ENCODE measurements at places on chromosomes 5 and 9.

DNA sequence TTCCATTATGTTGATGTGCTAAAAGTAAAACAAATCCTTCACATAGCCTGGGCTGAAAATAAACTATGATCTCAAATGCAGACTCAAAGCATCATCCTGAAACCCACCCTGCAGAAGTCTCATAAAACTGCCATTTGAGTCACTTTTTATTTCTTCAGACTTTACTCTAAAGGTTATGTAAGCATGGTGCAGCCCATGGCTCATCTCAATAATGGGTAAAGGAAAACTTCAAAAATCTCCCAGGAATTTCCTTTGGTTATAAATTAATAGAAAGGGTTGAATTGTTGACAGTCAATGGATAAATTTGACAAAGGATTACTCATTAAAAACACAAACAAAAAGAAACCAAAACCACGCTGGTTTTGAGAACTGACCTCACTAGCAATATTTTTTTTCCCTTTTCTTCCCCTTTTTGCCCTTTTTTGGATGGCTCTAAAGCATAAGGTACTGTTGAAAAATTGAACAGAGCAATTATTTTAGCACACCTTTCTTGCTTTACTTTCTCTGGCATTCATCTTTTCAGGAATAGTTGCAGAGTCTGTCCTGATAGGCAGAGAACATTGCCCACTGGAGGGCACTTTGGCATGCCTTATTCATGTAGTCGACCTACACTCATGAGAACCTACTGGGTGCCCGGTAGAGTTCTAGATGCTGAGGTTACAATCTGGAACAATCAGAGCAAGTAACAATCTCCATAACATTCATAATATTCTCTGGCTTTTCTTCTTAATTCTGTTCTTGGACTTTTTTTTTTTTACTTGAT lies 191.4 kb downstream of the TMEM167A start:
- no peak for DNase-seq

DNA sequence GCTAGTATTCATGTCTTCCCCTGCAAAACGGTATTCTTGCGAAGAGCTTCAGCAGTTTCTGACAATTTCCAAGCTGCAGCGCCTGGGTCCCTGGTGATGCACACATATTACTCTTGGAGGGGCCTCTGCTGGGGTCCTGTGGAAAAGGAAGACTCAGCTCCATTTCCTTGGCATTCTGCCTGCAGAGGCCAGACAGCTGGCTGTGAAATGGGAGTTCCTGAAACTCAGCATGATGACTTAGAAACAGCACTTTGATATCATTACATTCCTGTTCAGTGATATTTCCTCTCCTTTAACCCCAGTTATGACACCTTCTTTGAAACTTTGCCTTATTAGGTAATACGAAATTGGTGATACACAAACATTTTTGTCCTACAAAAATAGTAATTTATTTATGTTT lies 98.5 kb downstream of the APBA1 start:
- no peak for DNase-seq

DNA sequence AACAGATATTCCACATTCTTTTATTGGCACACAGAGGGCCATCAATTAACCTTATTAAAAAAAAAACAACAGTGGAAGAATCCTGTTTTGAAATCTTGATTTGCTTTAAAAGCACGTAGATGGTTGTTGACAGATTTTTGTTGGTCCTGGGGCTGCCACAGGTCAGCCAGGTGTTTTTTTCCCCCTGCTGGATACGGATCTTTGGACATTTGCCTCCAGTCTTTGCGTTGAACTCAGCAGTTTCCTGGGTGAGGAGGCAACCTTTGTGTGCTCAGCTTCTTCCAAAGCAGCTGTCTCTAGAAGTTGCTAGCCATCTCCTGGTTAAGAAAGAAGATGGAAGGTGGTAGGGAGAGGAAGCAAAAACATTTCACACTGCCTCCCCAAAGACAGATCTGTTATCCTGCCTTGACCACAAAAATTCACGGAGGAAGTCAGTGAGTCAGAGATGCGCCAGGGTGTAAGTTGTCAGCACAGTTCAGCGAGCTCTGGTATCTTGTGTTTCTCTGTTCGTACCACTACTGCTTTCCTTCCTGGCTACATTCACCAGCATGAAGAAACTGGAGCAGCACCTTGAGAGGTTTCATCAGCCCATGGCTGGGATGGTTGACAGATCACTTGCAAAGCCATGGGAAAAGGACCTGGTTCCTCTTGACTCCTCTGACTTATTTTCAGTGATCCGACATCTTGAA lies 207.3 kb downstream of the ARHGAP26 start:
- DNase-seq = peak; percentile 32

- no peak for DNase-seq
These were observed 1118.6 kb upstream of the DMAC1 start for GRCh38 chr9:8917956-8918739.

DNA sequence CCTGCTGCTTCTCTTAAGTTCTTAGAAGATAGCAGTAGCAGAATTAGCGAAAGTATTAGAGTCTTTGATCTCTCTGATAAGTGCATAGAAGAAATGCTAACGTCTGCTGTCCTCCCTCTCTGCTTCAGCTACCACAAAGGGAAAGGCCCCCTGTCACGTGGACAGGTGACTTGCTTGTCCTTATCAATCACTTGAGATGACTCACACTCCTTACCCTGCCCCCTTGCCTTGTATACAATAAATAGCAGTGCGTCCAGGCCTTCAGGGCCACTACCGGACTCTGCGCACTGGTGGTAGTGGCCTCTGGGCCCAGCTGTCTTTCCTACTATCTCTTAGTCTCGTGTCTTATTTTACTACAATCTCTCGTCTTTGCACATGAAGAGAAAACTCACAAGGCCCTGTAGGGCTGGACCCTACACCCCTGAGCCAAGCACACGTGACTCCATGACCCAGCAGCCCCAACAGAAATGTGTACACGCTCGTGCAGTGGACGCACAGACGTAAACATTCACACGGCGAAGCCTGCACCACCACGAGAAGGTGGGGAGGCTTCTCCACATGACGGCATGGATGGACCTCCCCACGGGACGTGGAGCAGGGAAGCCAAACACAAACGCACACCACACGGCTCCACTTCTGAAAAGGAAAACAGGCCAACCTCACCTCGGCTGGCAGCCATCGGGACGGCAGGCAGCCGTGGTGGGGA lies 38.3 kb downstream of the PNPLA7 start:
- no peak for DNase-seq

GRCh38 chr9:125784286-125785049 lies 37.3 kb downstream of the PBX3 start:
- DNase-seq = no peak

DNA sequence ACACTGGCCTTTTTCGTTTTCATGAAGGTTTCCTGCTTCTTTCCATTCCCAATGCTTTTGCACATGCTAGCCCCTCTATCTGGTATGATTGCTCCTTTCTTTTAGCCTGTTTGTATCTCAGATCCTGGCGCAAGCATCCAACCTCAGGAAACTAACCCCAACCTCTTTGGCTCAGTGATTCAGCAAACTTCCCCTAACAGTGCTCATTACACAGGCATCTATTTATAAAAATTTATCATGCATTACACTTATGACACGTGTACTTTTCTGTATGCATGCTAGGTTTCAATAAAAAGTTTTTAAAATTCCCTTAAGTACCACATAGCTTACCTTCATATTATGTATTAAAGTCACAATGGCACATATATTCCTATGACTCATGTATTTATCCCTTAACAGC lies 218.9 kb downstream of the EPB41L4A start:
- DNase-seq = no peak

GRCh38 chr5:159971038-159971437 lies 37.9 kb upstream of the TTC1 start:
- no peak for DNase-seq

DNA sequence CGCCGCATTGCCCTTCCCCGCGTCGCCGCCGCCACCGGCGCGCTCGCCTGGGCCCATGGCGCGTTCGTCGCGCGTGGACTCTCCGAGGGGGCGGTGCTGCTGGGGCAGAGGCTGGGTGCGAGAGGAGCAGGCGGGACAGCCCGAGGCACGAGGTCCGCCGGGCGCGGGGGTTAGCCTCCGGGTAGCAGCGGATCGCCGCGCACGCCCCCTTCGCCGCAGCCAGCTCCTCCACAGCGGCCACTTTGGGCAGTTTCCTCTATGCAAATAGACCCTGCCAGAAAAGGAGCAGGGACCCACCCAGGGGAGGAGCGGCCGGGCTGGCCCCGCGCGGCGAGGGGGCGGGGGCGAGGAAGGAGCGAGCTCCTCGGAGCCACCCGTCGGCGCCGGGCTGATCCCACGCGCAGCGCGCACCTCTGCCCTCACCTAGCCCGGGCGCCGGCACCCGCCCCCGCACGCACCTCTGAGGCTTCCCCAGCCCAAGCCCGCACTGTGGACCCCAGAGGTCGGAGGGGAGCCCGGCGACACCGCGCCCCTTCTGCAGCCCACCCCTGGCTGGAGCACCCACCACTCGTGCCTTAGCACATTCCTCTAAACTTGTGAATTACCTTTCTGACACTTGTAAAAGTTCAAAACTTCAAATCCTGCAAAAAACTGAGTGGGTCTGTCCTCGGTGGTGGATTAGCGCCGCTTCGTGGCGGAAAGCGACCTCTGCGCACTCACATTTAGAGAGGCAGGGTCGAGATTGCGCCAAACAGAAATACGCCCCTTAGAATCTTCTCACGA lies at the start of gene COL23A1:
TSS of gene COL23A1 (minus strand) at position 253 of the 783 bp plus-strand sequence.
- peak; percentile 12 for DNase-seq

DNA sequence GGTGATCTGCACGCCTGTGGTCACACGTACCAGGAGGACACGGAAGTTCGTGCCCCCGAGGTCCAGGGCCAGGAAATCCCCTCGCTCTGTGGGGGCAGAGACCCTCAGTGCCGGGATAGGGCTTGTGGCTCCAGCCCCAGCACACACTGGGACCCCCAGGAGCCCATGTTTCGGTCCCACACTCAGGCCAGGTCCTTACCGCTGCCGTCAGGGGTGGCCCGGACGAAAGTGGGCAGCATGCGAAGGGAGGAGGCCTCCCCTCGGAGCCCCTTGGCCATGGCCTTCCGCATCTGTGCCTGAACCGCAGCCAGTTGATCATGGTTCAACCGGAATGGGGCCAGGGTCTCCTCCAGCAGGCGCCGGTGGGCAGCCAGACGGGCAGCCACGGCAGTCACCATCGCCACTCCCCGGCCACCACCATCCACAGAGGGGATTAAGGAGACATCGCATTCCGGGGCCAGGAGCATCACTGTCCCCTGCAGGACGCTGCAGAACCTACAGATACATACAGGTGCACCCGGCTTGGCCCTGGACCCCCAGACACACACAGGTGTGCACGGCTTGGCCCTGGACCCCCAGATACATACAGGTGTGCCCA lies 11.8 kb downstream of the HK3 start:
- no peak for DNase-seq

- DNase-seq = no peak
These were observed 24.1 kb upstream of the TNC start for GRCh38 chr9:115142090-115142489.

DNA sequence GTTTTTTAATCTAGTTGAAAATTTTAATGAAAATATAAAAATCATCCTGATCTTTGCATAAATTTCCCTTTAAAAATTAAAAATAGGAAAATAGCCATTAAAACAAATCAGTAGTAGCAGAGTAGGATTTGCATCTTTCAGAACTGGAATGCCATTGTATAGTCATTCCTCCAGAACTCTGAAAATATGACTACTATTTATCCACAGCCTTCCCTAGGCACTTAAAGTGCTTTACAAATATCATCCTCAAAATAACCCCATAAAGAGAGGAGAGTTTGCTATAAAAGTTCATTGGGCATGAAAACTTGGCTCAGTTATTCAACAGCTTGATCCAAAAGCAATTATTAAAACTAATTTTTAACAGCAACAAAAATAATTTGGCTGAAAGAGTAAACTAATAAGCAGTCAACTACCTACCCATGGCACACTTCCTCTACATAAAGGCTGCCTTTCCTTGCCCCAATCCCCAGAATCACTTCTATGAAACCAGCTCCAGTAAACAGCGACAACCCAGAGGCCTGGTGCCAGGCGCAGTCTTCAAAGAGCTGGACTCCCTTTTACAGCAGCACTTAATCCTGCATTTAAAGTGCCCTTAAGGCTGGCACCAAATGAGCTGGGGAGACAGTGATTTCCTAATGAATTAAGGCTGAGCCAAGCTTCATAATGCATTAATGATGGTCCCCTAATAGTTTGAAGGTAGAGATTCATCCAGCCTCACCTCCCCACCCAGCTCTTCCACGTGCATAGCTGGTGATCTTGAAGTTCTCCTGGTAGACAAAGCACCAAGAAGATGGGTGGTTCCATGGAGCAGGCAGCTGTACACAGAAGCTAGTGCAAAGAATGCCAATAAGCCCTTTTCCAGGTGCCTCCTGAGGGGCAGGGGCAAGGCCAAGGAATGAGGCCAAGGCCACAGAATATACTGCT lies 36.1 kb downstream of the LHFPL2 start:
- DNase-seq = no peak

- DNase-seq = no peak
These were observed 37.8 kb downstream of the GABRP start for GRCh38 chr5:170821257-170821800.

DNA sequence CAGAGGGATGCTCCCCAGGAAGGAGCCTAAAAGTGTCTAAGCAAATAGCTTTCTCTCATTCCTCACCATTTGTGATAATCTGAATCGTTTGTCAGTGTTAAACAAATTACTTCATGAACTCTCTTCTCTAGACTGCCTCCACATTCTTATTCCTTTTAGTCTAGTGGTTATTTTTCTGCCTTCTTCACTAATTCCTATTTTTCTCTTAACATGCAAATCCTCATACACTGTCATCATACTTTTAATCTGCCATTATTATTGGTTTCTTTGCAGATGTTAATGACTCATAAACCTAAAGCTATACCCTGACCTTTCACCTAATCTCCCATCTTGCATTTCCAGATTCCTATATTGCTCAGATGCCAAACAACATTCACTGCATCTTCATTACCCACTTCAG lies 428.9 kb downstream of the EFNA5 start:
- no peak for DNase-seq

Measured in effector memory CD4-positive, alpha-beta T cell (primary cell).